ENCODE measurements at places on chromosomes 11 and 22.

DNA sequence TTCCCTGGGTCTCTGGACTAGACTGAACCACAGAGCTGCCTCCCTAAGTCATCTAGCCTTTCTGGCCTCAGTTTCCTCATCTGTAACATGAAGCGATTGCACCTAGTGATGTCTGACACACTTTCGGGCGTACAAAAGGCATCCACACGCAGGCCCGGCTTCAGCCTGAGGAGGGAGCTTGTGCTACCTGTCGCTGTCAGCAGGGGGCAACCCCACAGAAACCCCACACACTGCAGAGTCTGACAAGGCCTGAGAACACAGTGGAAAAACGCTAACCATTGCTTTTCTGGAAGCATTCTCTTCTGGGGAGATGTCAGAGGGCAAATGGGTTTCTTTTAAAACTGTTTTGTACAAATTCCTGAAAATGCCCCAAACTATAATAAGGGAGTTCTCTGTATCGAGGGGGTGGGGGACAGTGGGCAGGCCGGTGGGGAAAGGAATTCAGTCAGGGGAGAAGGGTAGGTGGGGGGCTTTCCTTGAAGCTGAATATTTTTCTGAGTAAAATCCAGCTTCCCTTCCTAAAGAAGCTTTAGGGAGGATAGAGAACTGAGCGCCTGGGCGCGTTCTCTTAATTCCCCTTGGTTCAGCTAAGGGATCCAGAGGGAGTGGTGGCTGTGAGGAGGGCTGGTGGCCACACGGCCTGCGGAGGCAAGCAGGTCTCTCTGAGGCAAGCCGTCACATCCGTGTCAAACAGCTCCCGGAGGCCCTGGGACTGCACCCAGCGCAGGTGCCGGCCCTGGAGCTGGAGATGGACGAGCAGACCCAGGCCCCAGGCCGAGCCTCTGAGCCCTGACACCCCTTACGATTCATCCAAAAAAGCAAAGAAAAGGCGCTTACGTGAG lies 533 bp downstream of the ELF5 start:
- DNase-seq: no peak

- no peak for DNase-seq
Measured at GRCh38 chr11:123195188-123196059, at the start of gene CLMP. TSS of gene CLMP (minus strand) at chr11:123195248. CDS start at chr11:123194940, 308 bp downstream.

DNA sequence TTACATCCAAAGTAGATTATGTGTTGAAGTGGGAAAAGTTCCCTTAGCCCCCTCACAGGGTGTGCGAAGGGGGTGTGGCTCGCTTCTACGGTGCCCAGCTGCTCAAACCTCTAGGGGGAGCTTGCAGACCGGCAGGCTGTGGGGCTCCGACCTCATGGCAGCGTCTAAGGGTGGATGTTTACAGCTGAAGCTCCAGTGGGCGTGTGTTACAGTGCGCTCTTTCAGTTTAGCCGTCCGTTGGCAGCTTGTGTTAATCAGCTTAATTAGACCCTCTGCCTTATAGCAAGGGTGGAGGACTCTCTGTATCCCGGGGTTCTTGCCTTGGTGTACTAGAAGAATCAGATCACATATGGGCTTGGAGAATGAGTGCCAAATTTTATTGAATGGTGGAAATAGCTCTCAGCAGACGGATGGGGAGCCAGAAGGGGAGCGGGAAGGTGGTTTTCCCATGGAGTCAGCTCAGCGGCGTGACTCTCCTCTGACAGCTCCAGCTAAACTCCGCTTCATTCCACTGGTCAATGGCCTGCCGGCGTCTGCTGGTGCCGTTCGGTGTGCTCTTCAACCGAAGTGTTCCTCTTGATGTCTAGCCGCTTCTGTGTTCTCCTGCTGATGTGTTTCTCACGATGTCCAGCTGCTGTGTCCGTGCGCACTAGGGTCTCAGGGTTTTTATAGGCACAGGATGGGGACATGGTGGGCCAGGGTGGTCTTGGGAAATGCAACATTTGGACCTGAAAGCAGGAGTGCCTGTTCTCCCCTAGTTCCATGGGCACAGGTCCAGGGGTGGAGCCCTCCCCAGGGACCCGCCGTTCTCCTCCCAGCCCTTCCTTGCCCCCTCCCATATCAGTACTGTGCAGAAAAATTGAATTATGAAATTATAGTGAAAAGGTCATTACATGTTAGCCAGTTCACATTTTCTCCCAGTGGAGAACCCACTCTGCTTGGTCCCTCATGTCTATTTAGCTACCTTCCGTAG lies 28.6 kb upstream of the OR10G7 start:
- no peak for DNase-seq

- DNase-seq: no peak
Measured at GRCh38 chr11:76742902-76743301, 40.3 kb upstream of the TSKU start.

DNA sequence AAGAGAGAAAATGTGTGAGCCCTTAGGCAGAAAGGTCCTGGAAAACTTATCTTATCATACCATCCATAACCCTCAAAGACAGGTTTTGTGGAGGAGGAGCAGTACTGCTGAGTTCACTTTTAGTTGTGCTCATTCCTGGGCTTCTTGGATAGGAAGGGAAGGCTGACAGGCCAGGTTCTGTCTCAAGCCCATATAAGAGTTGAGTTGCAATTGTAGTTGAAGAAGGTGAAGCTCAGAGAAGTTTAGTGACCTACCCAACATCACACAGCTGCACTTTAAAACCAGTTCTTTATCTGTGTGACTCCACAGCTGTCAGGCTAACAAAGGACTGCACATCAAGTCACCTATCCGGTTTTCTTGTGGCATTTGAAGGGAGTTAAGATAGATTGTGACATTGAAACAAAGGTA lies 13.0 kb downstream of the TEAD1 start:
- no peak for DNase-seq

DNA sequence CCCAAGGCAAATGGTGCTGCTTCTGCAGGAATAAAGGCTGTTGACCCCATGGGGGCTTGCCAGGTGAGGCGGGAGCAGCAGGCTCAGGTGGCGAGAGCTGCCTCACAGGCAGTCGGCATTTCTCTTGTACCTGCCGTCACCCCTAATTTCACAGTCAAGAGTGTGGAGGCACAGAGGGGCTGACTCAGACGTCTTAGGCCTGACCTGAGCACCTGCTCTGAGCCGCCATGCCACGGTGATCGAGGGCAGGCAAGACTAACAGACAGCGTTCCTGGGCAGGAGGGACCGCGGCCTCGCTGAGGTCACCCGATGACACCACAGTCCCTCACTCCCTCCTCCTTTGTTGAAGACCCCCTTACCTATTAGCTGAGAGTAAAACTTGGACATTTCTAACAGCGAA lies 5.2 kb downstream of the ALG12 start:
- DNase-seq: no peak

DNA sequence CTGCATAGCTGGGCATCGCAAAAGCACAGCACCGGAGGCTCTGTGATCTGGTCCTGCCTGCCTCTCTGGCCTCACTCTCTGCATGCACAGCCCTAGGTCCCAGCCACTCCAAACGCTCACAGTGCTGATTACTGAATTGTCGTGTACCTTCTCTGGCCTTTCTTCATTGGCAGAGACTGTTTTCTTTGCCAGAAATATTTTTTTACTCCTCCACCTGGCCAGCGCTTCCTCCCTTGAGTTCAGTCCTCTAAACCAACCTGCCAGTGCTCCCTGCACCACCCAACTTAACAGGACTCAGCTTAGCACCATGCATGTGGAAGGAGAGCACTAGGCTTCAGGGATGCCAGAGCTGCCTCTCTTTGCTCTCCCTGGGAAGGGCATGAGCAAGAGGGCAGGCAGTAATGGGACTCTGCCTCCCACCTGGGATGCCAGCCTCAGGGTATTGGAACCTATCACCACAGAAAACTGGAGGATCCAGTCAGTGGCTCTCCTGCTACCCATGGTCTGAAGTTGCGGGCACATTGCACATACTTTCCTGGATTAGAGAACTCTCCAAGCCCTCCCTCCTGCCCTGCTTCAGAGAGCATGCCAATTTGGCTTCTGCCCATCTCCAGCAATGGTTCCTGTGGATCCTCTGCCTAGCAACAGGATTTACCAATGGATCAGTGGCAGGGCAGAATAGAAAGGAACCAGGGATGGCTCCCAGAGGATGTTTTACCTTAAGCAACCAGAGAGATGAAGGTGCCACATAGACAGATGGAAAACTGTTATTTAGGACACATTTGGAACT lies 37.0 kb upstream of the GNAZ start:
- DNase-seq: no peak

- no peak for DNase-seq
Measured at GRCh38 chr22:37088108-37088605, 21.4 kb downstream of the TMPRSS6 start.

DNA sequence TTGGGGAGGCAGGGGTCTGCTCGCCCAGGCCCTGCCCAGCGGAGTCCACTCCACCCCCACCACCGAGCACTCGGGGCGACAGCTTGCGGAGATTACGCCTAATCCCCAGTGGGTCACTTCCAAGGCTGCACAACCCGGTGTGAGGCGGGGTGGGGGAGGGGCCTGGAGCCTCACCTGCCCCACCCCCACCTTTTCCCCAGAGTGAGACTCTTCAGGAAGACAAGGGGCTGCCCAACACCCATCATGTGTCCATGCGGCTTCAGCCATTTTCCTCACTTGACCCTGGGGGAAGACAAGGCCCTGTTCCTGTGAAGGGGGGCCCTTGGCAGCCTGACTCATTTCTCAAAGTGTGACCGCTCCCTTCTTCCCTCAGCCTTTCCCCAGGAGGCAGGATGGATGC lies 12.5 kb downstream of the SYNGR1 start:
- DNase-seq: no peak

GRCh38 chr11:83151274-83151977 lies 5.5 kb upstream of the PCF11 start:
- no peak for DNase-seq

GRCh38 chr22:45007391-45008185 lies 2.2 kb downstream of the PHF21B start:
- DNase-seq: no peak

- DNase-seq: no peak
Measured at GRCh38 chr11:116651098-116651736, 121.6 kb downstream of the BUD13 start.

DNA sequence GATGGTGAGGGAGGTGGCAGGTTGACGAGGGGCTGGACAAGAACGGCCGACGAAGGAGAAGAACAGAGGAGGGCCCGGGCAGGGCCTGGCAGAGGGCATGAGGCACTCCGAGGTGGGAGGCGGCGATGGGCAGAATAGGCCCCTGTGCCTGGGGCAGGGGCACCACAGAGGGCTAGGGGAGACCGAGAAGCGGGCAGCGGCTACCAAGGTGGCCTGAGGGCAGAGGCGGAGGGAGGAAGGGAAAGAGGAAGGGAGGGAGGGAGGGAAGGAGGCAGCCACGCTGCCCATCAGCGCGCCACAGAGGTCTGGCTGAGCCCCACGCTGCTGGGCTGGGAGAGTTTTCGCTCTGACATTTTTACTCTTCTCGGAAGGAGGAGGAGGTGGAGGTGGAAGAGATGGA lies 11.3 kb downstream of the LSP1 start:
- DNase-seq: no peak

DNA sequence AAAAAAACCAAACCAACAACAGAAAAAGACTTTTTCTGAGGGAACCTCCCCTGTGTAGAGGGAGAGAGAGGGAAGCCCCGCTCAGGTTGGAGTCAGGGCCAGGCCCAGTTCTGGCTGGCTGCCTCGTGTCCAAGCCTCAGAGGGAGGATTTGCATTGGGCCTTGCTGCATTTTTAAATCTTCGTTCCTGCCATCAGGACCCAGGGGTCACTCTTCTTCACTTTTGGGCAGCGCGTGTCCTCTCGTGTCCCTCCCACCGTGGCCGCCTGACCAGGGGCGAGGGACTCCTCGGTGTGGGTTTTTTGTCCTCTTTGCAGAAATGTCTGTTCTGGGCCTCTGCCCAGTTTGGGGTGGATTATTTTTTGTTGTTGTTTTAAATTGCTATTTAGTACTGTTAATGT lies 57.9 kb downstream of the LRRC74B start:
- DNase-seq: no peak

DNA sequence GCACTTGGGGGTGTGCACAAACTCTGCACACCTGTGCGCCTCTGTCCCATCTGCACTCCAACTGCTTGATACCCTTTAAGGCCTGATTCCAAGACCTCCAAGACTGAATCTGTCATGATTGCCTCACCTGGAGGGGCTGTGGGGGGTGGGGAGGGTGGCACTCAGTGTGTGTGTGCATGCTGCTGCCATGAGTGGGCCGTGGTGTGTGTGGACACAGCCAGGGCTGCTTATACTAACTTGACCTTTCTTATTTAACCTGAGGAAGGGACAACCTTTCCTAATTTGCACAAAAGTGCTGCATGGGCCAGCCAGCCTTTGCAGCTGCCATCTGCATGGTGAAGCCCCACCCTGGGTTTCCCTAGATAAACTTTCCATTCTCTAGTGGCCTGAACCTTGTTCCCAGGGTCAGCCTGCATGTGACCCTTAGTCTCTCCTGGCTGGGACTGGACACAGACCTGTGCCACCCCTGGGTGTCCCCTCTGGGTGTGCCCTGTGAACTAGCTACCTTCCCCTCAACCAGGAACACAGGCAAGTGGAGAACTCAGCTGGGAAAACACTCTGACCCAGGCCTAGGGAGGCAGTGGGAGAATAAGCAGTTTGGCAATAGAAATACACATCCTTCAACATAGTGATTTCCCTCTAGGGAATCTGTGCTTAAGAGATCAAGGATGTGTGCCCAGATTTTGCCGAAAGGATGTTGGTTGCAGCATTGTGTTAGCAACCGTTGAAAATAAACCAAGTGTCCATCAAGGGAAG lies 45.4 kb upstream of the DKK3 start:
- no peak for DNase-seq

DNA sequence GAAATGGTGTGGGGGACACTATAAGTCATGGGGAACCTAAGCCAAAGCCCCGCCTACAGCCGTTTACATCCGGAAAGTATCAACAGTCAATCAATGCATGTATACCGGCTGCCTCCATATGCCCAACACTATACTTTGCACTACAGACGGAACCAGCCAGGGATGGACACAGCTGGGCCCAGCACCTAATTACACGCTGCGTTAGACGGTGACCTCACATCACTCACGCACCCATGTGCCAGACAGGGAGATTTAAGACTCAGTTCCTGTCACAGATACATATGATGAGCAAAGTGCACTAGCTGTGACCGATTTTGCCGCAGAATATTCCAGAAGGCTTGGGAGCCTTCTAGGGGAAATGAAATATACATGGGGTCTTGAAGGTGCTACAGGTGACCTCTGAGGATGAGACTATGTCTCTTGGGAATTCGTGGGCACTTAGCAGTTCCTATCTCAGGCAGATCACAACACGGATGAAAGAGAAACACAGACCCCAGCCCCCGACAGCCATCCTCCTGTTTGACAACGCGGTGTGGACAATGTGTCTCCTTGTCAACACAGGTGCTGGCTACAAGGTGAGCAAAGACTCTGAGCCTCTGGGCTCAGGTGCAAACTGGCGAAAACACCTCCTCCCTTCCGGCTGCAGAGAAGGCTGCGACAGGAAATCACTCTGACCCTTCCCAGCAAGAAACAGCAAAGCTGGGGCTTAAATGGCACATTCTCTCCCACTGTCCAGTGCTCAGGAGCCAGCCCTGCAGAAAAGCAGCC lies 8.0 kb downstream of the AHNAK start:
- no peak for DNase-seq
